ENCODE measurements at places on chromosomes 13 and 19.

DNA sequence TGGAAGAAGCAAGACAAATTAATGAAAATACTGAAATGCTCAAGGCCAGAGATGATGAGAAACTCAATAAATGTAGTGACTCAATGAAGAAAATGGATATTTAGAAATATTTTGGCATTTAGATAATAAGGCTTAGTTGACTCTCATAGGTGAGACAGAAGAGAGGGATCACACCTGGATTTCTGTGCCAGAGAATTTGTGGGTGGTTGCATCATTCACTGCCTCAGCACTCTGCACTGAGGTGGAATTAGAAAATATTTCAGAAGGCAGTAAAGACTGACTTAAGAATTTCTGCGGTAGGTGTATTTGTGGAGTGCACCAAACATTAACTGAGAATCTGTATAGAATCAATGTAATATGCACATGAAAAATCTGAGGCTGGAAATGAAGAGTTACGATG lies 848.3 kb upstream of the PCDH9 start:
- no peak for DNase-seq

DNA sequence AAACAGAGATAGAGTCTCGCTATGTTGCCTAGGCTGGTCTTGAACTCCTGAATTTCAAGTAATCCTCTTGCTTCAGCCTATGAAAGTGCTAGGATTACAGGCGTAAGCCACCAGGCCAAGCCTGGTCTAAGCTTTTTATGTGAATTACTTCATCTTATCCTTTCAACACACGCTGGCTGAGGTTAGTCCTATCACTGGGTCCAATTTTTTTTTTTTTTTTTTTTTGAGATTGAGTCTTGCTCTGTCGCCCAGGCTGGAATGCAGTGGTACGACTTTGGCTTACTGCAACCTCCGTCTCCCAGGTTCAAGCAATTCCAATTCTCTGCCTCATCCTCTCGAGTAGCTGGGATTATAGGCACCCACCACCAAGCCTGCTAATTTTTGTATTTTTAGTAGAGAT lies 10.4 kb downstream of the MYO1F start:
- no peak for DNase-seq

DNA sequence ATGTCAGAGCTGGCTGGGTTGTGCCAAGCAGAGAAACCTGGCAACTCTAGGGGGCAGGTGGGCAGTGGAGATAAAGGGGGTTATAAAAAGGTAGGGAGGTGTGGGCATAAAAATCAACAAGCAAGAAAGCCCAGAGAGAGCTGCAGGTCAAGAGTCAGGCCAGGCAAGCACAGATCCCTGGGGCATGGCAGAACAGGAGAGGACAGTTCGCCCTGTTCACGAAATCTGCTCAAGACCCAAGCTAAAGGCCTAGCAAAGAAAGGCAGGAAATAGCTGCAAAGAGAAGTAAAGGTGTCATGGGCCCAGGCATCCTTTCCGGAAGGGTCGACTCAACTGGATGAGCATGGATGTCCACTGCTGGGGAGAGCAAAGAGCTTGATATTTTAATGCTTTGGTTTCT lies 3.4 kb downstream of the MBNL2 start:
- DNase-seq = no peak

- DNase-seq = no peak
Measured at GRCh38 chr13:87331178-87331577, 340.0 kb upstream of the SLITRK5 start.

GRCh38 chr19:41323430-41324125 lies 13.6 kb downstream of the CCDC97 start:
- peak; percentile 97 for DNase-seq

DNA sequence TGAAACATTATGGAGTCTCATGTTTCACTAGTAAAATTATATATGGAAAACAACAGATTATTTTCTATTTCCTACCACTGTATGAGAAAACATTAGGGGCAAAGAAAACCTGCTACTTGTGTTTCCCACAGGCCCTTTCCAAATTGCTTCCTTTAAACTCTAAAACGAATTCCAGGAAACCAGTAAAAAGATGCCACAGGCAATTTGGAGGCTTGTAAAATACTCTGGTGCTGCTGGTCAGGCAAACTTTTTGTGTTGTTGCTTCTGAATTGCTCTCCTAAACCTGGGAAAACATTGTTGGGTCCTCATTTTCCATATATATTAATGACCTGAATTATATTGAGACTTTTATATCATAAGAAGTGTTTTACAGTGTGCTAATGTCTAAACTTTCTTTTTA lies 141.5 kb downstream of the TDRD3 start:
- DNase-seq = no peak

GRCh38 chr13:45295536-45295935 lies 45.4 kb downstream of the TPT1 start:
- no peak for DNase-seq

- no peak for DNase-seq
Measured at GRCh38 chr13:67238277-67238859, 8.2 kb upstream of the PCDH9 start.

DNA sequence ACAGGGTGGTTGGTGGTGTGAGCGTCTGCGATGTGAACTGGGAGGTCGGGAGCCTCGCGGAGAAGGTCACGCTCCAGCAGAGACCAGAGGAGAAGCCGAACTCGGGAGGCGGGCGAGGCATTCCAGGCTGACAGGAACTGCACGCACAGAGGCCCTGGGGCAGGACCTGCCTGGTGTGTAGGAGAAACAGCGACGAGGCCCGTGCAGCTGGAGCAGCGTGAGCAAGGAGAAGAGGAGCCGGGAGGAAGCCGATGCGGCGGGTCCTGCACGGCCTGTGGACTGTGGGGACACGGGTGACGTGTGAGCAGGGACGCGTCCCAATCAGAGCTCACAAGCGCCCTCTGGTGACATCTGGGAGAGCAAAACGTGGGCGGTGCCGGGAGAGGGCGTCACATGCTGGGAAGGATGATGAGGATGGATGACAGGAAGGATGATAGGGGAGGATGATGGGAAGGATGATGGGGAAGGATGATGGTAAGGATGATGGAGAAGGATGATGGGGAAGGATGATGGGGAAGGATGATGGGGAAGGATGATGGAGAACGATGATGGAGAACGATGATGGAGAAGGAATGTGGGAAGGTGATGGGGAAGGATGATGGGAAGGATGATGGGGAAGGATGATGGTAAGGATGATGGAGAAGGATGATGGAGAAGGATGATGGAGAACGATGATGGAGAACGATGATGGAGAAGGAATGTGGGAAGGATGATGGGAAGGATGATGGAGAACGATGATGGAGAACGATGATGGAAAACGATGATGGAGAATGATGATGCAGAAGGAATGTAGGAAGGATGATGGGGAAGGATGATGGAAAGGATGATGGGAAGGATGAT lies 16.1 kb upstream of the MADCAM1 start:
- DNase-seq = peak; percentile 43
